ENCODE measurements at places on chromosomes 16 and 17.

- peak; percentile 52 for DNase-seq
Measured at GRCh38 chr16:3256866-3257465, 533 bp upstream of the MEFV start.

DNA sequence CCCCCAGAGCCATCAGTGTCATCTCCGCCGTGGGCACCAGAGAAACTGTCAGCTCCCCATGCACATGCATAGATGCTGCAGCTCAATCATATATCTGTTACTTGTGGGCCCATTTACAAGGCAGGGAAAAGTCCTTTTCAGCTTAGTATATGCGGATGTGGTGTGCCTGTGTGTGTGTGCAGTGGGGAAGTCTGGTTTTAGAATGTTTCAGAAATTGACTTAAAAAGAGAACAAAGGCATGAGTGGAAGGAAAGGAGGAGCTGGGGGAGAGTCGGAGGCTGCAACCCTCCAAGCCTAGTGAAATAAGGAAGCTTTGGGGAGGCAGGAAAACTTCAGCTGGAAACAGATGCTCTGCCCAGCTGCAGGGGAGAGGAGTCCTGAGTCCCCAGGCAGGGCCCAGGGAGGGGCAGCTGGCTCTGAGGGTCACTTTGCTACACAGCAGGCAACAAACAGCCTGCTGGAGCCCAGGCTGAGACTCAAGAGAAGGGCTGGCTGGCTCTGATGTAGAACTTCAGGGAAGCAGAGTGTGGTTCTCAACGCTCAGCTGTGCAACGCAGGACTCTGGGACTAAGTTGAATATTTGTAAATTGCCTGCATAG lies 11.1 kb upstream of the CD300LD start:
- peak; percentile 46 for DNase-seq

DNA sequence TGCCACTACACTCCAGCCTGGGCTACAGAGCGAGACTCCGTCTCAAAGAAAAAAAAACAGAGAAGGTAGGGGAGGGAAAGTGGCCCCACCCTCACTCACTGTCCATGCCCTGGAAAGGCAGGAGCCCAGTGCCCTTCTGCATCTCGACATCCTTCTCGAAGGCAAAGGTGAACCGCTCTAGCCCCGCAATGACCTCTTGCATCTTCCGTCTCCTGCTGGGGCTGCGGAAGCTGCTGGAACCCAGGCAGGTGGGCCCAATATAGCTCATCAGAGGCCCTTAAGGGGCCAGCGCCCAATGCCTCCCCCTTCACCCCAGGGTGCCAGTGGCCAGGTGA lies at the start of gene CPSF4L:
Gene CPSF4L (minus strand): TSS at position 264 of the 335 bp plus-strand sequence. CDS start 62 bp downstream, at position 202.
- no peak for DNase-seq

- no peak for DNase-seq
Measured at GRCh38 chr17:32916134-32916533, 11.8 kb upstream of the TMEM98 start.

GRCh38 chr17:46963571-46963970 lies 15.5 kb downstream of the RPRML start:
- no peak for DNase-seq

DNA sequence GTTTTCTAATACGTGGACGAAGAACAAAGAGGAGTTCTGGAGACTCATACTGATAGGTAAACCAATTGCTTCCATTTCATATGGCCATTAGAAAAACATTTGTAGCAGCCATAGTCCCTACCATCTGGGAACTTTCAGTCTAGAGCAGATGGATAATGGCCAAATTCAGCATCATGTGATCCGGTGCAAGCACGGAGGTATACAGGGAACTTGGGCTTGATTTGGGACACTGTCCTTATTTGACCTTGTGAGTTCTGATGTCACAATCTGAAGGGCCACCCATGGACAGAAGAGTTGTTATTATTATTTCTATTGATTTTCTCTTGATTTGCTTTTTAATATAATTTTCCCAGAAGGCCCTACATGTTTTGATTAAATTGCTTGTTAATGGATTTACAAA lies 154.6 kb upstream of the ZNF267 start:
- DNase-seq = no peak

GRCh38 chr16:89123001-89123830 lies 29.6 kb downstream of the ACSF3 start:
- no peak for DNase-seq

- no peak for DNase-seq
Measured at GRCh38 chr16:57577691-57578224, 35.3 kb downstream of the ADGRG5 start.

DNA sequence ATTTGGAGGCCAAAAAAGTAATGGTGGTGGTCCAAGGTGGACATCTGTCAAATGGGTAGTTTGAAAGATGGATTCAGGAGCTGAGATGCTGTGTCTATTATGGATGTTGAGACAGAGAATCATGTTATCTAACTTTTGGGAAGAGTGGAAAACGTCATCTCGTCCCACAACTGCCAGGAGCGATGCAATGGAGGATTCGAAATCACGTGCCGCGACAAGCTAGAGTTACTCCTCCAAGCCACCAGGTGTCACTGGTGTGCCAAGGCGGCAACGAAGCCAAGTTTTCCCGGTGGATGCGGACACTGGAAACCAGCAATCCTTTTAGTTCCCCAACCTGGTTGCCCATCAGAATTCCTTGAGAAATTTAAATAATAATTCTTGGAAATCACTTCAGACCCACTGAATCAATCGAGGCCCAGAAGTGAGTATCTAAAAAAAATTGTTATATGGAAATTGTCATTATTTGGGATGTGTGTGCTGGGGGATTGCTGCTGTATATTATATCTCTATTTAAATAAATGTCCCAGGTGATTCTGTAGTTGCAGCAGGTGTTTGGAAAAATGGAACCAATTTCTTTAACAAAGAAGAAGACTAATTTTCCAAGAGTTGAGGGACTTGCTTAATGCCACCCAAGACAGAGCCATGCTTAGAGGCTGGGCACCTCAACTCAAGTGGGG lies 206.1 kb downstream of the HAPSTR1 start:
- no peak for DNase-seq

DNA sequence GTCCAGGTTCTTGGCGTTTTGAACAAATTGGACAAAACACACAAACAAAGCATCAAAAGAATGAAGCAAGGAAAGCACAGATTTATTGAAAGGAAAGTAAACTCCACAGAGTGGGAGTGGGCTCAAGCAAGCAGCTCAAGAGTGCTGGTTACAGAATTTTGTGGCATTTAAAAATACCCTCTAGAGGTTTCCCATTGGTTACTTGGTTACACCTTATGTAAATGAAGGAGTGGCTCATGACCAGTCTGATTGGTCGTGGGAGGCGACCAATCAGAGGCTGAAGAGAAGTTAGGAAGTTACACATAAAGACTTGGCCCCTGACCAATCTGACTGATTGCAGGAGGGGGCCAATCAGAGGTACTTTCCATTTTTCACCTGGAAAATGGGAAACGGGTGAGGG lies 1373.8 kb upstream of the GOT2 start:
- no peak for DNase-seq

GRCh38 chr17:36496018-36496789 lies 9.7 kb downstream of the ZNHIT3 start:
- DNase-seq = no peak

- no peak for DNase-seq
Measured at GRCh38 chr16:70735141-70735979, 49.5 kb upstream of the MTSS2 start.

DNA sequence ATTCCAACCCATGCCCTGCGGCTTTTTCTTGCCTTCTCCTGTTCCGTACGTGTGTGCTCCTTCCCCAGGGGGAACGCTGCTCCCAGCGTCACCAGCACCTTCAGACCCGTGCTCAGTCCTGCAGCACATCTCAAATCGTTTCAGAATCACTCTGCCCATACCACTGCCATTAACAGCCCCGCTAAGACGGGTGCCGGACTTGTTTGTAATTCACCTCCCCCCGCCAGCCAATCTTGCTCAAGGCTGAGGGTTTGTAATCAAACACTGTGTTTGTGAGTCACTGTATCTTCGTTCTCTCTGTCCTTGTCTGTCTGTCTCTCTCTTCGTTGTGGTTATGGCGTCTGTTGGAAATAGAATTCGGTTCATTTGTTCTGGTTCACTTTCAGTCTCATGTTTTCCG lies 17.3 kb downstream of the CARD14 start:
- DNase-seq = no peak

GRCh38 chr16:54843424-54843750 lies 87.3 kb upstream of the IRX5 start:
- no peak for DNase-seq

DNA sequence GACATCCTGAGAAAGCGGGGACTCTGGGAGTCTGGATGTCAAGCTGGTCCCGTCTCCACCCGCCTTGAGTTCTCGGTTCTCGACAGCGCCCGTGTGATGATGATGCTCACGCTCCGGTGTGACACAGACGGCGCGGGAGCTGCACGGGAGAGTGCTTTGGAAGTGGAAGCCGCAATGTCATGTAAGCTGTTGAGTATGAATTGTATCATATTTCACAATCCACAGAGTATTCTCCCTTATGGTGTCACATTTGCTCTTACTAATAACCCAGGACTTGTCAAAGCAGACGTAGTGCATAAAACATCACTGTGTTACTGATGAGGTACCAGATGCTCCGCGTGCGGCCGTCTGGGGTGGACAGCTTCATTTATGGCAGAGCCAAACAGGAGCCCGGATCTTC lies 217.5 kb upstream of the CHMP6 start:
- DNase-seq = peak; percentile 46

DNA sequence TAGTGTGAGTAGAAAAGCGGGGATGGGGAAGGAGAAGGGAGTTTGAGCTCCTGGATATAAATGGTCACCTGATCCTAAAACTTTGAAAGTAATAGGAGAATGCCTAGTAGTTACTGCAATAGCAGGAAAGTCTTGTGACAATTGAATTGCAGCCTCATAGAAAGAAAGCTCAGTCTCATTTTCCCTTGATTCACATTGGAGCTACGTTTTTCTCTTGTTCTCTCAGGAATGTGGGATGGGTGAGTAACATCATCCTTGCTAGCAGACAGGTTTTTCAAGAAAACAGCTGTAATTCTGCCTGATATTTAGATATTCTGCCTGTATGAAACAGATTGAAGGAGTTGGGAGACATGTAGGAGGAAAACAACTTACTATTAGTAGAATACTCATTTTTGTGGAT lies 25.3 kb downstream of the SF3B3 start:
- no peak for DNase-seq

DNA sequence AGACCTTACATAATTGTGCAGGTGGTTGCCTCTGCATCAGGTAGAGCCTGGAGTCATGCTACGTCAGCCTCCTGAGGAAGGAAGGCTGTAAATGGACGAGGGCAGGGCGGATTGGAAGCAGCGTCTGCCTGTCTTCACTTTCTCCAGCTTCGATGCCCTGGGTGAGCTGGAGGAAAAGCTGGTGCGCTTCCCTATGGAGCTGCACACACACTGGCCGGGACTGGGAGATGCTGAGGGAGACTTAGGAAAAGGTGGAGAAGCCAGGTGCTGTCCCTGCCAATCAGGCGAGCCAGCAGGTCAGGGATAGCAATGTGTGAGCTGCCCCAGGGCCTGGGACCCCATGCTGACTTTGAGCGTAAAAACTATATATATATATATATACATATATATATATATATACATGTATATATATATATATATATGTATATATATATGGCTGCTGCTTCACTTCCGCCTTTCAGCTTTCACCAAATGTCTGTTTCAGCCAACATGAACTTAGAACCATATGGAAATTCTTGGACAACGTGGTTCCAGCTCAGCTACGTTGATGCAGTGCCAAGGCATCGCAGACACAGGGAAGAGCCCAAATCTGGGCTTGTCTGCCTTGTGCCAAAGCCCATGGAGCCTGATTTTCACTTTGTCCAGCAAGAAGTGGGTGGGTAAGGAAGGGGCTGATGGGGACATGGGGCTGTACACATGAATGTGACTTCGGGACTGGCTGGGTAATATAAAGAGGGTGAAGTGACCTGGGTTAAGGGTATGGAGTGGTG lies 71.5 kb upstream of the NKD1 start:
- DNase-seq = no peak

GRCh38 chr16:1291576-1291974 lies 17.9 kb upstream of the UBE2I start:
- DNase-seq = no peak

DNA sequence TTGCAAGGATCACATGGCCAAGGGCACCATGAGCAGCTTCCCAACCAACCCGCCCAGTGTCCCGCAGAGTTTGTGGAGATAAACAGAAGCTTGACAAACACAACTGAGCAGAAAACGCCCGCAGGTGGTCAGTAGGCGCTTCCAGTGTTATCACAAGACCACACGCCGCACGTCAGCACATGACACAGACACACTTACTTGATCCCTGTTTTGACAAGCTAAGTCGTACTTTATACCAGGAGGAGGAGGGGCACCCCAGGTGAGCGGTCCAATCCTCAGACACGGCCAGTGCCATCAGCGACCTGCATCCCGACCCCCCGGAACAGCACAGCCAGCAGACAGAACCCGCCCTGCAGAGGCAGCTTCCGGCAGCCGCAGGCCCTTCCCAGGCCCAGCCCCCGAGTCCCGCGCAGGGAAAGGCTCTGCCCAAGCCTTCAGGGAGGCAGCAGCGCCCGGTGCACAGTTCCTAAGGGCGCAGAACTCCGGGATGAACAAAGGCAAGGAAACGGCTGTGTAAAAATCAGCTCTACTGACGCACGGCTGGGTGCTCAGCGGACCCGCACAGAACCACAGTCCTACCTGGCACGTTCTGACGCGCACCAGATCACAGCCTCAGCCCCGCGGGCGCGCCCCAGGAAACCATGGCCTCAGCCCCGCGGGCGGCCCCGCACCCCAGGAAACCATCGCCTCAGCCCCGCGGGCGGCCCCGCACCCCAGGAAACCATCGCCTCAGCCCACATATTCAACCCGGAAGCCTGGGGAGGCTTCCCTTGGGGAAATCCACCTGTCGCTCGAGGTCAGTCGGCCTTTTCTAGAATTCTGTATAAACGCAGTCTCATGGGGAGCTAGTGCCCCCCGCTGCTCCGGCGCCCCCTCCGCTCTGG lies 27.8 kb downstream of the AXIN1 start:
- peak; percentile 24 for DNase-seq

DNA sequence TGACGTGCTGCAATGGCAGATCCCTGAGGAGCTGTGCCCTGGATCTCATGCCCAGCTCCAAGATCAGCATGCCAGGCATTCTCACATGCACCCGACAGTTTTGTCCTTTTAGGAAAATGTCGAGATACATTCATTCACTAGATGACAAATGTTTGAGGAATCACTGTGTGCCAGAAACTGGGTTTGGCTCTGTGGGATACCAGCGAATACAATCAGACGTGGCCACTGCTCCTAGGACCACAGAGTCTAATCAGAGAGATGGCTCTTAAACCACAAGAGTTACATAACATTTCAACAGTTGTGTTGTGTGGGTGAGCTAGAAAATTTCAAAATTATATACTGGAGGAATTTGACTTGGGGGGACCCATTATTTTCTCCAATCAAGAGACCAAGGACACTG lies 579.7 kb downstream of the CDH13 start:
- DNase-seq = no peak
